ENCODE measurements at places on chromosomes 1 and 21.

- no peak for DNase-seq
These were observed 134.3 kb upstream of the ATP1B1 start for GRCh38 chr1:168972225-168972624.

DNA sequence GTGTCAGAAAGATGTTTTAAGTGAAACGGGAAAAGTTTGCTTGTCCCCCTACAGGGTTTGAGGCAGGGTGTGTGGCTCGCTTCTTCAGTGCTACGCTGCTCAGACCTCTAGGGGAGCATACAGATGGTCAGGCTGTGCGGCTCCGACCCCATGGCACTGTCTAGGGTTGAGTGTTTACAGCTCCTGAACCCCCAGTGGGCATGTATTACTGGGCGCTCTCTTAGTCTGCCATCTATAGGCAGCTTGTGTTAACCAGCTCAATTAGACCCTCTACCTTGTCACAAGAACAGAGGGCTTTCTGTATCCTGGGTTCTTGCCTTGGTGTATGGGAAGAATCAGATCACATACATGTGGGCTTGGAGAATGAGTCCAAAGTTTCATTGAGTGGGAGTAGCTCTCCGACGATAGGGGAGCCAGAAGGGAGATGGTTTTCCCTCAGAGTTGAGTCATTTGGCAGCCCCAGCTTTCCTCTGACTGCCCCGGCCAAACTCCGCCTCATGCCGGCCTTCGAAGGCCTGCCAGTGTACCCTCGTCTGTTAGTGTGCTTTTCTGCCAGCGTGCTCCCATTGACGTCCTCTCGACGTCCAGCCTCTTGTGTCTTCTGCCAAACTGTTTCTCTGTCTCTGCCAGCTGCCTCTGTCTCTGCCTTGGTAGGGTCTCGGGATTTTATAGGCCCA lies 38.6 kb upstream of the ADGRL4 start:
- no peak for DNase-seq

- DNase-seq, result no peak
These were observed 64.9 kb downstream of the TNR start for GRCh38 chr1:175678471-175678870.

GRCh38 chr1:10114746-10115145 lies 82.0 kb downstream of the UBE4B start:
- DNase-seq, result no peak

DNA sequence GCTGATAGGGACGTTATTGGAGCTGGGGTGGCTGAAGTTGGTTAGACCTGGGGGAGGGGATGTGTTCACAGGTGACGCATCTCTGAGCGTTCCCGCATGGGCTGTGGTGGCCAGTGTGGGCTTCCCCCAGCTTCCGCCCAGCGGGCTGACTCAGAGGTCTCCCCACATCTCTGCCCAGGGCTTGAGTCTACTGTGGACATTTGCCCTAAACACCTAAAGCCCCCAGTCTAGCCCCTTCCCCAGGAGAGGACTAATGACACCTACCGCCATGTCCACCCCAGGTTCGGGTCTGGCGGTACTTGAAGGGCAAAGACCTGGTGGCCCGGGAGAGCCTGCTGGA lies 2.0 kb downstream of the AGRN start:
- peak; percentile 63 for DNase-seq

DNA sequence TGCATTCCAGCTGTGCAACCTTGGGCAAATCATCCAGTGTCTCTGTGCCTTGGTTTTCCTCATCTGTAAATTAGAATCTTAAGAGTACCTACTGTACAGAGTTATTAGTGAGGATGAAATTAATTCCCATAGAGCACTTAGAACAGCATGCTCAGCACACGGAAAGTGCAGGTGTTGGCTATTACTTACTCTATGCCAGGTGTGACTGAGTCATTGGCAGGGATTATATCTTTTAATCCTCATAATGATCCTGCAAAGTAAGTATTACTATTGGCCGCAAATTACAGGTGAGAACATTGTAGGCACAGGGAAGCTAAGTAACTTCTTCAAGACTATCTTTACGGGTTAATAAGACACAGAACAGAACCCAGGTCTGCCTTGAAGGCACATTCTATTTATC lies 6.3 kb upstream of the UBE2U start:
- no peak for DNase-seq

Measured in SW480 (cell line).